ENCODE measurements at places on chromosomes 12 and 14. TPM values are rescaled to one million over a fixed set of nuclear protein-coding genes. Genes with fewer than 3 reads are reported as not detected.

The GPR162 gene
- 13.7 TPM for total RNA-seq

DNA sequence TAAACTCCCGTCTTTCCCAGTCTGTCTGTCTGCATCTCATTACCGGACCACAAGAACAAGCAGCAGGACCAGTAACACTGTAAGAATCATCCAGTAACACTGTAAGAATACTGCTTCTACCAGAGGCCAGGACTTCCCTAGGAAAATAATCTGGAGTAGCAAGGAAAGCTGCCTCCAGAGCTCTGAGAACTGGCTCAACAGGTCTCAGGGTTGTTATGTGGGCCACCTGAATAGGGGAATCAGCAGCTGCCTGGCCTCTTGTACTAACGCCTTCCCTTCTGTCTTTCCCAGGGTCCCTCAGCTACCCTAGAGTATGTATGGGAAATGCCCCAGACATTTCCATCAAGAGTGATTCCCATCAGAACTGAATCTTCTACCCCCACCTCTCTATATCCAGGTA, 954 bp upstream of the SLC39A2 start:
- H3K4me1 ChIP-seq: no peaks in the 10 kb centered on the region
- no peak overlapping the region for H3K4me3 ChIP-seq
- H3K27me3 ChIP-seq: no peaks in the 10 kb centered on the region
- no peak overlapping the region for H3K27ac ChIP-seq
- no peak for DNase-seq

GRCh38 chr12:87661786-87662377, 367.3 kb downstream of the C12orf50 start:
- H3K36me3 ChIP-seq: no peaks in the 10 kb centered on the region
- H3K27ac ChIP-seq: no peak overlapping the region
- no peak overlapping the region for H3K4me3 ChIP-seq
- H3K4me1 ChIP-seq: no peaks in the 10 kb centered on the region
- no peaks in the 10 kb centered on the region for H3K27me3 ChIP-seq

- H3K27ac ChIP-seq: no peak overlapping the region
- DNase-seq: no peak
- H3K27me3 ChIP-seq: no peaks in the 10 kb centered on the region
- H3K36me3 ChIP-seq: peaks cover 6% of the 10 kb centered on the region
- H3K4me1 ChIP-seq: peaks cover 16% of the 10 kb centered on the region
- no peak overlapping the region for H3K4me3 ChIP-seq
These were observed 63.5 kb downstream of the KITLG start for GRCh38 chr12:88516811-88517210.

DNA sequence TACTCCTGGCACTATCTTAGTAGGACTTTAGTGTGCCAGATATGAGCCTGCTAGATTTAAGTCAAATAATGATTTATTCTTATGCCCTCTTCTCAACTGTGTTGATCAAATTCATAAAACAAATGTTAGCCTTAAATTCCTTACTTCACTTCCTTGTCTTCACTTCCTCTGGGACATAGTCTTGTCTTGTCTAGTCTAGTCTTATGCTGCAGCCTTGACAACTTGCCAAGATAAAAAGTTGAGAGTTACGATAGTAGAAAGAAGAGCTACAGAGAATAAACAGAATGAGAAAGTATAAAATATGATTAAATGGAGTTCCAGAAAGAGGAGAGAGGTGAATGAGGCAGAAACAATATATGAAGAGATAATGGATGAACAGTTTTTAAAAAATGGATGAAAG, 378.1 kb downstream of the DAD1 start:
- no peak overlapping the region for H3K27ac ChIP-seq
- no peaks in the 10 kb centered on the region for H3K36me3 ChIP-seq
- no peak for DNase-seq
- no peaks in the 10 kb centered on the region for H3K27me3 ChIP-seq
- H3K4me1 ChIP-seq: peaks cover 5% of the 10 kb centered on the region

The ADGRD1 gene
- 70.2 TPM for total RNA-seq

The GOLGA5 gene
- total RNA-seq: 35.7 TPM

DNA sequence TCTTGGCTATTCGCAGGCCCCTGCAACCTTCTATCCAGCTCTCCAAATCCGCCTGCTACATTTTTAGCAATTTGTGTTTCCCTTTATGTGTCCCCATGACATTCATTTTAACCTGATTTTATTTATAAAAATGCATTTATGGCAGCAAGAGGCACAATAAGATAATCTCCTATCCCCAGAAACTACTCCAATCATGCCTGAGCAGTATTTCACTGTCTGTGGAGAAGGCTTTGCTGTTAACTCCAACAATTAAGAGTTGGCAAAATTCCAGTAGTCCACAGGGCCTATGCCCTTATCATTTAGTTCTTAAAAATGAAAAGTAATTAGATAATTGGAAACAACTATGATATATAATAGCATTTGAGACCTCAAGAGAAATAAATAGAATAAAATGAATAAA, 462.4 kb downstream of the TRHDE start:
- no peak overlapping the region for H3K27ac ChIP-seq
- DNase-seq: no peak
- H3K36me3 ChIP-seq: no peaks in the 10 kb centered on the region
- H3K4me3 ChIP-seq: no peak overlapping the region
- no peaks in the 10 kb centered on the region for H3K27me3 ChIP-seq

GRCh38 chr14:53358166-53358565, 205.0 kb upstream of the DDHD1 start:
- no peaks in the 10 kb centered on the region for H3K27me3 ChIP-seq
- no peak overlapping the region for H3K4me3 ChIP-seq
- no peak overlapping the region for H3K27ac ChIP-seq
- no peaks in the 10 kb centered on the region for H3K36me3 ChIP-seq
- no peak for DNase-seq

DNA sequence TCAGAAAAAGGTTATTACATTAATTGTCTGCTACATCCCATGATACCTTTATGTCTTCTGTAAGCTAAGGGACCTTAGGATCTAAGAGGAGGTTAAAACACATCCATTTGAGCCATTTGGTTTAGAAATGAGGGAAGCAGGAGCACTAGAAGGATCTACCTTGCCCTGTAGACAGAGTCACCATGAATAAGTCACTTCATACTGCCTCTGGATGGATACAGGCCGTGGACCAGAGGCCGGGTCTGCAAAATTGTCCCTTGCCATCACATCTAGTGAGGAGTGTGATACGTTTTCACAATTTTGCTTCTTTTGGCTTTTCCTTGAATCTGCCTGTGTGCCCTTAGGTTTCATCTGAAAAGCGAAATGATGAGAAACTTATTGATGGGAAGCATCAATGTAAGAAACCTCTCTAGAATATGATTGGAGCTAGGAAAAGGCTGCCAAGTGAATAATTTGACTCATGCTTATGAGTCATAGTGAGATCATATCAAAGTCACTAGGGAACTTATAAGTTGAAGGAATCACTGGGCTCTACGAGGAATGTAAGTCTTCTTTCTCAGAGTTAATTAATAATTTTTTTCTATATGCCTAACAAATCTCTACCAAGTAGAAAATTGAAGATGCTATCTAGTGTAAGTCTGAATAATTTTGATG, 10.8 kb downstream of the GLRX5 start:
- H3K4me1 ChIP-seq: no peaks in the 10 kb centered on the region
- H3K27me3 ChIP-seq: no peaks in the 10 kb centered on the region
- no peak overlapping the region for H3K27ac ChIP-seq
- H3K36me3 ChIP-seq: peaks cover 14% of the 10 kb centered on the region

DNA sequence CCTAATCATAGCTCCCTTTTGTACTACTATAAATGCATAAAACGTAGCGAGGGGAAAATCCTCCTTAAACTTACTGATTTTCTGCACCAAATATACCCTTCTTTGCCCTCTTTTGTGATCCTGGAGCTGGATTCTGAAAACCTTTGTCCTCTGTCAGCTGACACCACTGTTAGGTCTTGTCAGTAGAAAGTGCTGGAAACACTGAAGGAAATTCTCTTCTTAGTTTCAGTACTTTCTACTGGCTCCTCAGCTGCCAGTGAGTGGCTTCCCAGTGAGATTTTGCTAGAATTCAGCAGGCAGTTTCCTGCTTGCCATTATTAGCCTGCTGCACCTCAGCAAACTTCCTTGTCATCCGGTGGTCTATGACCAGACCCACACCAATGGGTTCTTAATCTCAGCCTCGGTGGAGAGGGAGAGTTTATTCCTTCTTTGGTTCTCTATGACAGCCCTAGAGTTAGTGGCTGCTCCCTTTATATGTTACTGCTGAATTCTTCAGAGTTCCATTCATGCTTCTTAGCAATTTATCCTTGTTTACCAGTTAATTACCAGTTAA, 476.2 kb downstream of the FSCB start:
- no peak for DNase-seq
- H3K36me3 ChIP-seq: no peaks in the 10 kb centered on the region
- H3K4me1 ChIP-seq: no peaks in the 10 kb centered on the region
- H3K27ac ChIP-seq: no peak overlapping the region
- no peaks in the 10 kb centered on the region for H3K27me3 ChIP-seq
- H3K4me3 ChIP-seq: no peak overlapping the region

The OR6C3 gene
- total RNA-seq: not detected

The EIF4B gene
- total RNA-seq: 326 TPM

GRCh38 chr14:91585856-91586255, 75.7 kb upstream of the PPP4R3A start:
- no peaks in the 10 kb centered on the region for H3K4me1 ChIP-seq
- no peaks in the 10 kb centered on the region for H3K36me3 ChIP-seq
- no peak overlapping the region for H3K4me3 ChIP-seq
- H3K27me3 ChIP-seq: no peaks in the 10 kb centered on the region
- no peak overlapping the region for H3K27ac ChIP-seq
- no peak for DNase-seq

DNA sequence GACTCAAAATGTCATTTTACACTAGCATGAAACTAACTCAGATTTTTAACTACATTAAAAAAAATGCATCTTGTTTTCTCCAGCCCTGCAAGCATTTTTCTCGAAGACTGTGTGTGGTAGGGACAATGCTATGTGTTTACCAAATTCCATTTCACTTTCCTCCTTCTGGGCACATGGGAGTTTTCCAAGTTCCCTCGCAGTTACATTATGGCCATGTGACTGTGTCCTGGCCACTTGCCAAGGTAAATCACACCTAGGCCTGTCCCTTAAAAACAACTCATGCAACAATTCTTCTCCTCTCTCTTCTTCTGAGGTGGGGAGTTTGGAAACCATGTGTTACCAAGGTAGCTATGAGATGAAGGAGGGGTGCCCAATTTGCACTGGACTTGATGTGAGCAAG, 108.7 kb downstream of the SYT10 start:
- H3K4me1 ChIP-seq: no peaks in the 10 kb centered on the region
- no peaks in the 10 kb centered on the region for H3K27me3 ChIP-seq
- DNase-seq: no peak
- no peaks in the 10 kb centered on the region for H3K36me3 ChIP-seq

DNA sequence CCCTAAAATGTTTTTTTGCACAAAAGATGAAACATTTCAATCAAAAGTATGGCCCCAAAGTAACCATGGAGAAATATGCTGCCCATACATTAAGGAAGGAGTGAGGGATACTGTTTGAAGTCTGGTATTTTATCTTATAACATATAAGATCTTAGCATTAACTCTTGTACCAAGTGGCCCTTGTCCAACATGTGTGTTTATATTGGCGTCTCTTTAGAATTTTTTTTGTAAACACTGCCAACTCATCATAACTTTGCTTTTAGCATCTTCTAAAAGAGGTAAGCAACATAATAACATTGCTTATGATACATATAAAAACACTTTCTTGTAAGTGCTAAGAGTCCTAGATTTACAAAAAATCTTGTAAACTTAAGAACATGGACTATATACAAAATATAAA, 419.7 kb downstream of the ADAMTS20 start:
- no peak overlapping the region for H3K4me3 ChIP-seq
- H3K27ac ChIP-seq: no peak overlapping the region
- no peak for DNase-seq

DNA sequence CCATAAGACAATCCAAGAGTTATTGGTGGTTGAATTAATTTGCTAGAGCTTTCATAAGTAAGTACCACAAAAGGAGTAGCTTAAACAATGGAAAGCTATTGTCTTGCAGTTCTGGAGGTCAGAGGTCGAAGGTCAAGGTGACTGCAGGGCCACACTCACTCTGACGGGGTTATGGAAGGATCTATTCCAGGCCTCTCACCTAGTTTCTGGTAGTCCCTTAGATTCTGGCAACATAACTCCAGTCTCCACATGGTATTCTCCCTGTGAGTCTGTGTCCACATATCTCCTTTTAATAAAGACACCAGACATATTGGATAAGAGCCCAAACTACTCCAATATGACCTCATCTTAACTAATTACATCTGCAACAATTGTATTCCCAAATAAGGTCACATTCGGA, 273.4 kb downstream of the FOXN3 start:
- no peaks in the 10 kb centered on the region for H3K4me1 ChIP-seq
- H3K4me3 ChIP-seq: no peak overlapping the region
- no peaks in the 10 kb centered on the region for H3K36me3 ChIP-seq
- DNase-seq: no peak
- H3K27me3 ChIP-seq: no peaks in the 10 kb centered on the region

The FLRT2 gene
- total RNA-seq: 19.1 TPM

DNA sequence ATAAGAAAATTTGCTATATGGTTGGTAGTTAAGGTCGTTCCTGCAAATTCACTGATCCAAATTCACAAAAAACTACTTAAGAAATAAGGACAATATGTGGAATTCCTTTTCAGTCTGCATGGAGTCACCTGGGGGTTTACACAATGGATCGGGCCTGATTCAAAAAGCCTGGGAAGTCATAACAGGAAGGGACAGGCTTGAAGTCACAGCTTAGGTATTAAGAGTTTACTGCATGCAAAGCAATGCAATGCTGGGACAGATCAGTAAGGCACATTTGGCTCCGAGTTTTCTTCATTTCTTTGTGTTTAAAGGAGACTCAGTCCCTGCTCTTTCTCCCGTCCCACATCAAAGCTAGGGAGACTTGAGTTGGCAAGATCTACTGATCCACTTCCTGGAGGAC, 153.3 kb downstream of the NTF3 start:
- no peak overlapping the region for H3K4me3 ChIP-seq
- no peak for DNase-seq
- H3K36me3 ChIP-seq: no peaks in the 10 kb centered on the region
- no peak overlapping the region for H3K27ac ChIP-seq

The PARP11 gene
- 11.0 TPM for total RNA-seq

DNA sequence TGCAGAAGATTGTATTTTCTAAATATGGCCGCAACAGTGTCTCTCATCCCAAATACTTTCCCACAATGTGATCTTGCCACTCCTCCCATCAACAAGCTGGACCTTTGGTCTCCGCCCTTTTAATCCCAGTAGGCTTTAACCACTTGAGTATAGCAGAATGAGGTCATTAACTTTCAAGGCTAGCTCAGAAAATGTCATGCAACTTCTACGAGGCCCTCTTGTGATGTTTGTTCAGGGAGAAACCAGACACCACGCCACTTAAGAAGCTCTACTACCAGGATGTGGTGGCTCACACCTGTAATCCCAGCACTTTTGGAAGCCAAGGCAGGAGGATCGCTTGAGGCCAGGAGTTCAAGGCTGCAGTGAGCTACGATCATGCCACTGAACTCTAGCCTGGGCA, 20.1 kb upstream of the OR6J1 start:
- no peak overlapping the region for H3K4me3 ChIP-seq
- no peaks in the 10 kb centered on the region for H3K4me1 ChIP-seq
- no peaks in the 10 kb centered on the region for H3K36me3 ChIP-seq

The TAS2R7 gene
- total RNA-seq: not detected
